Hematopoietic multipotent progenitor cell treated with erythropoietin and hydrocortisone succinate and interleukin-3 and kit ligand, for 17 days (in vitro differentiated cells): ENCODE measurements at places on chromosomes 3 and 15.
A peak's percentile ranks its signal among the peaks of the same experiment; 100 is the strongest.

- no peak for DNase-seq
Measured at GRCh38 chr3:178203650-178204049, 332.6 kb upstream of the KCNMB2 start.

GRCh38 chr15:28269097-28269496, 52.9 kb downstream of the HERC2 start:
- no peak for DNase-seq

DNA sequence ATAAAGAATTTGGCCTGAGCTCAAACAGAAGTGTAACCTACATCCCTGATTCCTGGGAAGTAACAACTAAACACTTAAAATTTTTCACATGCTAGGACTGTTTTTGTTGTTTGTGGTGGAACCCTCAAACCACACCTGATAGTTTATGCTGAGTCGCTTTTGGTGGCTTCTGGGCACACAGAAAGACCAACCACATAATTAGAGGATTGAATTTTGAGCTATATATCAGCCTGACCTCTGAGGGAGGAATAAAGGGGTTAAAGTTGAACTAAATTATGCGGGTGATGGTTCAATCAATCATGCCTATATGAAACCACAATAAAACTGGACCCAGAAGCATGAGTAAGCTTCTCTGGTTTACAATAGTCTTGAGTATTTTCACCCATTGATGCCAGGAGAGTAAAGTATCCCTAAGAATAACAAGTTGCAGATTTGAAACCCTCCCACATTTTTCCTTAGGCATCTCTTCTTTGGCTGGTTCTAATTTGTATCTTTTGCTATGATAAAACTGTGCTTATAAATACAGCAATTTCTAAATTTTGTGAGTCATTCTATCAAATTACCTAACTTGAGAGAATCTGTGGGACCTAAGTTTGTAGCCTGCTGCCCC, 1304.5 kb upstream of the GBE1 start:
- no peak for DNase-seq

DNA sequence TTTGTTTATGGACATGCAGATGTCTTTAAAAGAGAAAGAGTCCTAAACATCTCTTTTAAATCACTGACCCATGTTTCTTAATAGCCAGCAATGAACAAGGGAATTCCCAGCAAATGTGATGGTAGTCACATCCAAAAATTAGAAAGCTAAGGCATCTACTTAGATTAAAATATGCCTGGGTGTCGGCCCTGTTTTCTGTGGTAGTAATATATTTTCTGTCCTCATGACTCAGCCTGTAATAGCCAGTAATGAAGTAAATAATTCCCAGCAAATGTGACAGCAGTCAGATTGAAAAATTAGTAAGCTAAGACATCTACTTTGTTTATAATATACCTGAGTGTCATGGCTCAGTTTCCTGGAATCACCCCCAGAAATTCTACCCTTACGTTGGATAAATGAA, 60.6 kb upstream of the MYRIP start:
- no peak for DNase-seq

GRCh38 chr15:82624008-82624407, 23.2 kb downstream of the CPEB1 start:
- DNase-seq, result no peak

DNA sequence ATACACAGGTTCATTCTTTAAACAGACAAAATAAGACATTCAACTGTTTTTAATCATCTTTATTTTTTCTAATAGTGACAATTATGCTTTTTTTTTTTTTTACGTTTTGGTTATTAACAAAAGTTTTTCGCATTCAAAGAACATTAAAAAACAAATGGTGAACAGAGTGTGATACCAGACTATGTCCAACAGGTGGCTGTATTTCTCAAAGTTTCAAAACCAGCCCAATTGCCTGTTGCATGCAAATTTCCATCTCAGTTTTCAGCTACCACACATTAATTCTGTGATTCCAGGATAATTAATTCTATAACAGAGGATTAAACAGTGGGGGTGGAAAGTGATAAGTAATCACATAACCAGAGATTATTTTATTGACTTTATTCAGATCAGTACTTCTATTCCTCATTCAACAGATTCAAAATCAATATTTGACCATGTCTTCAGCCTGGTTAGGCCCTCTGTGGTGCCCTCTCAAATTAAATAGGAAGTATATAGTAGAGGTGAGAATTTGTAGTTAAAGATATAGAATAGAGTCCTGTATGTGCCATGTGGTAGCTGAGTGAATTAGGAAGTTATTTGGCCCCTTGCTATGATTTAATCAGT, 122.2 kb upstream of the DCBLD2 start:
- DNase-seq, result peak; percentile 6

- DNase-seq, result no peak
Measured at GRCh38 chr3:120355486-120355885, 6.3 kb upstream of the LRRC58 start.
